Activated naive CD4-positive, alpha-beta T cell treated with anti-CD3 and anti-CD28 coated beads for 36 hours (primary cell): ENCODE measurements at places on chromosomes 3 and 15. TPM values are rescaled to one million over a fixed set of nuclear protein-coding genes. Genes with fewer than 3 reads are reported as not detected.

- DNase-seq = no peak
These were observed 129.4 kb downstream of the PGPEP1L start for GRCh38 chr15:98878172-98878571.

GRCh38 chr3:68997887-68998286 is 15.6 kb downstream of the EOGT start:
- no peak for DNase-seq

GRCh38 chr15:92780843-92781242 is 119.3 kb upstream of the CHD2 start:
- no peak for DNase-seq

GRCh38 chr3:11054739-11055438 is 62.3 kb downstream of the SLC6A1 start:
- DNase-seq = no peak

GRCh38 chr3:196872316-196872715 is 4.6 kb downstream of the SENP5 start:
- no peak for DNase-seq

GRCh38 chr3:189567766-189568420 is 63.3 kb upstream of the TP63 start:
- no peak for DNase-seq

The MRPS25 gene
- 57.5 TPM for total RNA-seq

DNA sequence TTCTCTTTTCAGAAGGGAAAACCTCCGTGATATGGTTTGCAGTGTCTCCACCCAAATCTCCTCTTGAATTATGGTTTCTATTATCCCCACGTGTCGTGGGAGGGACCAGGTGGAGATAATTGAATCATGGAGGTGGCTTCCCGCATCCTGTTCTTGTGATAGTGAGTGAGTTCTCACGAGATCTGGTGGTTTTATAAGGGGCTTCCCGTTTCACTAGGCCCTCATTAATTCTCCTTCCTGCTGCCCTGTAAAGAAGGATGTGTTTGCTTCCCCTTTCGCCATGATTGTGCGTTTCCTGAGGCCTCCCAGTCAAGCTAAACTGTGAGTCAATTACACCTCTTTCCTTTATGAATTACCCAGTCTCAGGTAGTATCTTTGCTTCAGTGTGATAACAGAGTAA is 692.7 kb upstream of the GRM7 start:
- no peak for DNase-seq

DNA sequence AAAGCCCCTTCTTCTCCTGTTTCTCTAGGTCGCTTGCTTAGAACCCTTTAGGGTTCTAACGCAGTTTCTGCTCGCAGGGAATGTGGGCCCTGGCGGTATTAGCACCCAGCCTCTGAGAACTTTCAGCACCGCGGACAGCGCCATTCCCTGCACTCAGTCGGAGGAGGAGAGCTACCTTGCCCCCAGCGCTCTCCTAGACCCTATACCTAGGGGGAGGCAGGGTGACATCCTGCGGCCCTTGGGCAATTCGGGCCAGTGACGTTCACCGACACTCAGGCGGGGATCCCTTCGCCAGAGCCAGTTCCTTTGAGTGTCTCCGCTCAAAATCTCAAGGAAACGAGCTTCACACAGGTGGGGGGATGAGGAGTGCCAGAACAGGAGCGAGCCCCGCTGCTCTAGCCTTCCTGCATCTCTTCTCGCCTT is 1.3 kb downstream of the SLC7A14 start:
- DNase-seq = peak; percentile 73

DNA sequence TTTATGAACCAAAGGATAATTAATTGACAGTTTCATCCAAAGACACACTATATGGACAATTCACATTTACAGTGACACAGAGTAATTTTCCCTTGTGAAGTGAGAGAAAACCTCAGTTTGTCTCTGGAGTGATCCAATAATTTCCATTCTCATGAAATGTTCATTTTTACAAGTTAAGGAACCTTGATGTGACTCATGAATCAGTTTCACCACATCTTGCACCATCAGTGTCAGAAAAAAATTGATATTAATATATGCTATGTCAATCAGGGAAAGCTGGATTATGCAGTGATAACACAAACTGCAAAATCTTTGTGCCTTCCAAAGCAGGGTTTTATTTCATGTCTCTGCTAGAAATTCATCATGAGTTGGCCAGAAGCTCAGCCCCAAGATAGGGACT is 348.1 kb downstream of the ARPP21 start:
- no peak for DNase-seq

The PLAAT1 gene
- not detected for total RNA-seq

The GHSR gene
- not detected for total RNA-seq

- no peak for DNase-seq
These were observed 622.2 kb downstream of the EDEM1 start for GRCh38 chr3:5809586-5810246.

The SLITRK3 gene
- not detected for total RNA-seq

GRCh38 chr3:32934150-32934742 is 17.2 kb upstream of the CCR4 start:
- DNase-seq = peak; percentile 52

The PIGZ gene
- total RNA-seq = 0.12 TPM

GRCh38 chr3:122773944-122774509 is 19.6 kb downstream of the HSPBAP1 start:
- DNase-seq = no peak

The GUCA1C gene
- not detected for total RNA-seq

- DNase-seq = no peak
These were observed 15.0 kb upstream of the TBL1XR1 start for GRCh38 chr3:177212278-177212610.

The ATP11B gene
- total RNA-seq = 86.6 TPM

DNA sequence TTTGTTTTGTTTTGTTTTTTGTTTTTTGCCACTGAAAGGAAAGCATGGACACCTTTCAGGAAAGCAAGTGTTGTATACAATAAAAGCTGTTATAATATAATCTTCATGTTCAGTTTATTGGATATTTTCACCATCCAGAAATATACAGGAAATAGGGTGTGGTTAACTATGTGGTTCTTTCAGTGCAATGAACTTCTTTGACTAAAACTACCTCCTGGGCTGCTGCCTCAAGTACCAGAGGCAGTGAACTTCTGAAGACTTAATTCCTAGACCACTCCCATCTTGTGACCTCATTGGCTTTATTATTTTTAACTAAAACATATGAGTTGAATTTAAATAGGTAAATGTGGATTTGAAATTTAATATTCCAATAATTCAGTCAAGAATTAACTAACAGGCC is 27.1 kb upstream of the TBL1XR1 start:
- no peak for DNase-seq

The TRANK1 gene
- total RNA-seq = 11.0 TPM

The ECE2 gene
- total RNA-seq = not detected

The FMN1 gene
- 0.02 TPM for total RNA-seq

- DNase-seq = peak; percentile 6
These were observed 477.8 kb upstream of the RGMA start for GRCh38 chr15:93566762-93567161.

DNA sequence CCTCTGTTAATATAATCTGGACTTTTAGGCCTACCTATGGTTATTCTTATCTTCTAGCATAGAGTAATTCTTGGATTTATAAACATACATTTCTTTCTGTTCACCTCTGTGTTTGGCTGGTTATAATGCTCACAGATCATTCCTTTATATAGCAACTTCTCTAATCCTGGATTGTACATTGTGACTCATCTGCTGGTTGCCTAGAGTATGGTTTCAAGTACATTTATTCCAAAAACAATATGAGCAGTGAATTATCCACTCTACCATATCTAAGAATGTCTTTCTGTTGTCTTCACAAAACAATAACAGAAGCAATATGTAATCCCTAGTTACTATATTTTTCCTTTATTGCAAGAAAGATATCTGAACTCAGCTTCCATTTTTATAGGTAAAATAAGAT is 35.3 kb downstream of the FSIP1 start:
- DNase-seq = no peak

DNA sequence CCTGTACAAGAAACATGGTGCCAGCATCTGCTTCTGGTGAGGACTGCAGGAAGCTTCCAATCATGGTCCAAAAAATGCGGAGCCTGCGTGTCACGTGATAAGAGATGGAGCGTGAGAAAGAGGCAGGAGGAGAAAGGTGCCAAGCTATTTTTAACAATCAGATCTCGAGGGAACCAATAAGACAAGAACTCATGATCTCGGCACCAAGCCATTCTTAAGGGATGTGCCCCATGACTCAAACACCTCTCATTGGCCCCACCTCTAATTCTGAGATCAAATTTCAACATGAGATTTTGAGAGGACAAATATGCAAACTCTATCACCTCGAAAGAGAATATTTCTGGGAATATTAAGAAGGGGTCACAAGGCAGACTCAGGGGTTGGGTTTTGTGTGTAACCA is 107.2 kb downstream of the PYDC2 start:
- DNase-seq = no peak

GRCh38 chr3:32140943-32141342 is 34.5 kb downstream of the GPD1L start:
- no peak for DNase-seq
